ENCODE measurements at places on chromosomes 2 and 18.
A peak's percentile ranks its signal among the peaks of the same experiment; 100 is the strongest.

- no peak for DNase-seq
Measured at GRCh38 chr2:45224321-45224992, 215.2 kb upstream of the SIX2 start.

- DNase-seq, result no peak
Measured at GRCh38 chr2:137826373-137827372, 137.6 kb upstream of the HNMT start.

DNA sequence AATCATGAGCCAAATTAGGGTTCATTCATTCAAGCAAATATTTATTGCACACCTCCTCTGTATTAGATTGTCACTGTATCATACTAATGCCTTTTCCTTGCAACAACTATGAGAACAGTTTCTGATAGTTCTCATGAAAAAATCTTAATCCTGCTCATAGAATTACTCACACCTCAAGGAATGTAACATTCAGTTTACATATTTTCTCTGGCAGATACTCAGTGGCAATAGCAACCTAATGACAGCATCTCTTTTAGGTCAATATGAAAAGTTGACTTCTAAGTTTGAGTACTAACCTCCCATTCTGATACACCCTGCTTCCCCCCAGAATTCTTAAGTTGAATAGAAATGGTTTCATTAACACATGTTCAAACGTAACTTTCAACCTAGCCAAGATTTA is 132.0 kb downstream of the VWC2L start:
- DNase-seq, result no peak

DNA sequence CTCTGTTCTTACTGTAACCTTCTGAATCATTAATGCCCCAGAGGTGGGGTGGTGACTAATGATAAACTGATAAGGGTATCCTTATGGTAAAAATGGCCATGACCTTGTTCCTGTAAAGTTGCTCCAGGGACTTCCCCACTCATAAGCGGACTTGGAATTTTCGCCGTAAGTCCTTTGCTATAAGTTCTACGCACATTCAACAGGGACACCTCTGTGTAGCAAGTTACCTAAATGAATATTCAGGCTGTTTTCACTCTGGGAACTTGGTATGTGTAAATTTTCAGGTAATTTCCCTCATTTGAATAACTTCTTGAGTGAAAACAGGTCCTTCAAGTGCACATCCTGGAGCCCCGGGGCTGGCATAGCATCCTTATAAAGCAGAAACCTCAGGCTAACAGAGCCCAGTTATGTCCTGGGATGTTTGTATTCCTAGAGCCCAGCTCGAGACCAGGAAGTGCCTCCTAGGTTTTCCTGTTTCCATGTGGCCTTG is 9.4 kb upstream of the AGFG1 start:
- no peak for DNase-seq

DNA sequence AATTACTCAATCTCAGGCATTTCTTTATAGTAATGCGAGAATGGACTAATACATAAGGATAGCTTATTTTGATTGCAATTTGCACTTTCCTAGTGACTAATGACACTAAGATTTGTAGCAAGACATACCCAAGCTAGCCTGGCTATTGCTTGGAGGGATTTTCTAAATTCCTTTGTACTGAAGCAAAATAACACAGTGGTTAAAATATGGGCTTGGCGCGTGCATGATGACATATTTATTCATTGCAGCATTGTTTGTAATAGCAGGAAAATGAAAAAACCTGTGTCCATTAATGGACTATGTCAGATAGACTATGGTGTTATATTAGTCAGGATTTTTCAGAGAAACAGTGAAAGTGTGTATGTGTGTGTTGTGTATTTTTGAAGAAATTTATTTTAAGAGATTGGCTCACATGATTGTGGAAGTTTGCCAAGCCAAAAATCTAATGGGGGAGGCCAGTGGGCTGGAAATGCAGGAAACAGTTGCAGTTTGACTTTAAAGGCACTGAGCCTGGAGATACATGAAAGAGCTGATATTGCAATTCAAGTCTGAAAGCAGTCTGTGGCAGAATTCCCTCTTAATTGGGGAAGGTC is 16.7 kb upstream of the LAPTM4A start:
- DNase-seq, result no peak

GRCh38 chr2:46187112-46187618 is 110.0 kb upstream of the EPAS1 start:
- DNase-seq, result no peak

DNA sequence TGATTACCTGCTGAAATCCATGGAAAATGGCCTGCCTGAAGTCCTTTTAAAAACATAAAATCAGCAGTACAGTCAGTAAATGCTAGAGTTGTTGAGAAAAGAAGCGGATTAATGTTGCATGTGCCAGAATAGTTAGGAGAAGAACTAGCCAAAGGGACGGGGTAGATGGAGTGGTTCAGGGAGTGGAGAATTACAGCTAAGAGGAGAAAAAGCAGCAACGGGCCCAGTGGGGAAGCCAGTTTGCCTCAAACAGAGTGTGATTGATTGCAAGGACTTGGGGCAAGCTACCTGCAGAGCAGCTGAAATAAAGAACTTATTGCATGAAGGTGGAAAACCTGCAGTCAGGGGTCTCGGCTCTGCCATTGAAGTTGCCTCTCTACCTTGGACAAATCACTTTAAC is 79.1 kb downstream of the NRP2 start:
- DNase-seq, result no peak

- DNase-seq, result no peak
Measured at GRCh38 chr18:49529596-49529995, 32.3 kb upstream of the LIPG start.

DNA sequence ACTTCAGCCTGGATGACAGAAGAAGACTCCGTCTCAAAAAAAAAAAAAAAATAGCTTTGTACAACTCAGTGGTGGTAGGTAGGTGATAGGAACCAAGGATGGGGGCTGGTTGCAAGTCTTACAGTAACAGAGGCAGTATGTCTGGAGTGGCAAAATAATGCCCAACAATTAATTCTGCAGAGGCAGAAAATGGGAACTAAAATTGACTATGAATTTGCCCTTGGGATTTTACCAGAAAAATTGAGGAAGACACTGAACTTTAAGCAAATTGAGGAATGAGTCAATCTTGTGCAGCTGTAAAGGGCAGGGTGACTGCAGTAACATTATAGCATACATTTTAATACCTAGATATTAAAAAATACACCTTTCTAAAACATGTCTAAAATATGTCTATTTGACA is 292.1 kb upstream of the FBXO11 start:
- DNase-seq, result no peak

GRCh38 chr2:44545005-44545404 is 183.3 kb downstream of the CAMKMT start:
- no peak for DNase-seq

DNA sequence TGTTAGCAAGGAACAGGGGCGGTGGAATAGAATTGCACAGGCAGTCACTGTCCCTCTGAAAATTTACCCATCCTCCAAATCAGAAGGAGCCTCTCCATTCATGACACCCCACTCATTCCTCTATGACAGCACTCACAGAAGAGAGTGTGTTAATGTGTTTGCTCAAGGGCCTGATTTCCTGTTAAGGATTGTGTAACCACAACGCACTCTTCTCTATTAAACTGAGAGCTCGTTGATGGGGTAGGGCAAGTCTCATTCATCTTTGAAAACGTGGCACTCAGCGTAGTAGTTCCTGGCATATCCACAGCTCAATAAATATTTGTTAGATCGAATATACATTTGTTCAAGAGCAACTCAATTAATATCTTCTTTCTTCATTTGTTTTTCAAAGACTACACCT is 106.4 kb downstream of the VAPA start:
- DNase-seq, result no peak

DNA sequence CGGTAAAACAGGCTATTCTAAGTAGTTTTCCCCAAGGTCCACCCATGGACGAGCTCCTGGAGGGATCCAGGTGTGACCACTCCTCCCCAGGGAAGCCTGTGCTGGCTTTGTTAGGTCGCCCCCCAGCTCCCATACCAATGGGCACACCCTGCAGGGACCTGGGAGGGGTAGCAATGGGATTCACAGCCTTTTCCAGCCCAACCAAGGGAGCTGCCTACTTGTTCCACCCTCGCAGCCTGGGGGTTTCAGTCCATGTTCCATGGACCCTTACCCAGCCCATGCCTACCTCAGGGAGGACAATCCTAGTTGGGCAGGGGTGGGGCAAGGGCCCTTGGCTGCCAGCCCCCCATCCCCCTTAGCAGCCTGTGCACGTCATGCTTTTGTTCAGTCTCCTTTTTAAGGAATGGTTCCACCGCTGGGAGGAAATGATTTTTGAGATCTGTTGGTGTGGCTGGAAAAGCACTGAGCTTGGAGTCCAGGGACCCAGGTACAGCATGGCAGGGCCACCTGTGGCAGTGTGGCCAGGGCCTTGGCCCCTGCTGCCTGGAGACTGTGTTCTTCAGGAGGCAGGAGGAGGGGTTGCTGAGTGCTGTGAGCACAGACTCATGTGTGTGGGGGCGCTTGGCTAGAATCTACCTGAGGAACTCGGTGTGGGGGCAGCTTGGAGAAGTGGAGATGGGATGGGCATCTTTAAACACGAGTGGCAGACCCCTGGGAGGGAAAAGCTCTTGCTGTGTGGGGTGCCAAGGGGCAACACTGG is 166.8 kb downstream of the TWIST2 start:
- DNase-seq, result no peak

DNA sequence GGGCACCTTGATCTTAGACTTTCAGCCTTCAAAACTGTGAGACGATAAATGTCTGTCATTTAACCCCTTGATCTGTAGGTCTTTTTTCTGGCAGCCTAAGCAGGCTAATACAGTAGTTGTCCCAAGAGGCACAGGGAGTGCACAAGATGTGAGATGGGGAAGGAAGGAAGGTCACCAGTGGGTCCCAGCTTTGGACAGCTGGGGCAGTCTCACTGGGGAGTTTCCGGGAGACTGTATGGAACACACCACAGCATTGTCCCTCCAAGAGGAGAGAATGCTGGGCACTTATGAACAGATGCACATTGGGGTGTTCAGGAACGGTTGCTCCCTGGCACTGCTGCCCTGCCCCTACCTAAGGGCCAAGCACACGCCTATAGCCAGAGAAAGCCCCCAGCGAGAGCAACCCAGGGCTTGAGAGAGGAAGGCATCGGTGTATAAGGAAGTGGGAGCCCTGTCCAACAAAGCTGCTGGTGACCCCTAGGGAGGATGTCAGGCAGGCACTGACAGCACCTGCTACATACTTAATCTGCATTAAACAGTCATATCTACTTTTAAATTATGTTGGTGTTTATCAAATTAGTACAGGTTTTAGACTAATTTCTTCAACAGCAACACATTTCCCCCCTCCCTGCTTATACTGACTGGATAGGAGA is 11.6 kb upstream of the NCK2 start:
- DNase-seq, result no peak

- no peak for DNase-seq
Measured at GRCh38 chr2:118122594-118123281, 34.5 kb downstream of the INSIG2 start.

DNA sequence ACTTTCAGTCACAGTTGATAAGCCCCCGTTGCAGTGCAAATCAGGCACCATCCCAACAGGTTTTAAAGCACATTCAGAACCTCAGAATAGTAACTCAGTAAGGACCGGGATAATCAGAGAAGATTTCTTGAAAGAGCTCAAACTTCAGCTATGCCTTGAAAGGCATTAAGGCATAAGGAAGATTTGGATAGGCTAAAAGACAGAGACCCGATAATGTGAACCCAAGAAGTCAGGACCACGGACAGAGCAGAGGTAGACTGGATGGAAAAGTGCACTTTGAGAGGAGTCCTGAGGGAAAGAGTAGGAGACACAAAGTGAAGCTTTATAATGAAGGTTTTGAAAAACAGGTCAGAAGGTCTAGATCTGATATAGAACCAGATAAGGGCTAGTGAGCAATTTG is 36.9 kb upstream of the KLF7 start:
- peak; percentile 49 for DNase-seq

DNA sequence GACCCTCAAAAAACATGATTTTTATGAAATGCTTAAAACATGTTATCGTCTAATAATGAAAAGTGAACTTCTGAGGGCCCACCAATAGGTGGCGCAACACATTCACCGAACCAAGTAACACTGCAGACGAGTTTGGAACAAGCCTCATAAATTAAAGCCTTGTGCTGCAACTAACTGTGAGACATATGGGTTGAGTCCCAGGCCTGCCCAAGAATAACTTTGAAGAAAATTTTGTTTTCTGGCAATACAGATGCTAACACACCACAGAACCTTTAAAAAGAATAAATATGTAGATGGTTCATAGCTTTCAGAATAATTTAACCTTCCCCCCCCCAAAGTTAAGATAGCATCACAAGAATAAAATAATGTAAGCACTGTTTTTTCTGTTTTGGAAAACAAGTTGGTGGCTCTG is 285.9 kb downstream of the RNF144A start:
- DNase-seq, result peak; percentile 54

GRCh38 chr2:22795287-22795866 is 589.6 kb upstream of the KLHL29 start:
- no peak for DNase-seq

DNA sequence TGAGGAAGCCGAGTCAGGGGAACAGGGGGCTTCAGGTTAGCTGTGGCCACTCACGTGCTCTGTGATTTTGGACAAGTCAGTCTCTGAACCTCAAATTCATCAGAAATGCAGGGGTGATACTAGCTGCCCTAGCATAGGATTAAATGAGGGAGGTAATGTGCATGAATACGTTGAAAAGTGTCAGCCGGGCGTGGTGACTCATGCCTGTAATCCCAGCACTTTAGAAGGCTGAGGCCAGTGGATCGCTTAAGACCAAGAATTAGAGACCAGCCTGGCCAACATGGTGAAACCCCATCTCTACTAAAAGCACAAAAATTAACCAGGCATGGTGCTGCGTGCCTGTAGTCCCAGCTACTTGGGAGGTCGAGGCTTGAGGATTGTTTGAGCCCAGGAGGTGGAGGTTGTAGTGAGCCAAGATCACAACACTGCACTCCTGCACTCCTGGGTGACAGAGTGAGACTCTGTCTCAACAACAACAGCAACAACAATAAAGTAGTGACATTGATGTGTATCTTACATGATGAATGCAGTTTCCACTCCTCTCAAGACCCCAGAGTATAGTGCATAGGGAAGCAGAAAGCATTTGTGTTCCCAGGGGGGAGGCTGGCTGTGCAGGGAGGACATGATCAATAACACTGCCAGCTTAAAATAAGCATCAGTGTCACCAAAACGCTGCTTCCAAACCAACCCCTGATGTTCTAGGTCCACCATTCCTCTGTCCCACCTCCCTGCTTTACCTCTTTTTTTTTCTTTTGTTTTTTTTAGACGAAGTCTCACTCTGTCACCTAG is 68.8 kb downstream of the HNRNPLL start:
- no peak for DNase-seq

DNA sequence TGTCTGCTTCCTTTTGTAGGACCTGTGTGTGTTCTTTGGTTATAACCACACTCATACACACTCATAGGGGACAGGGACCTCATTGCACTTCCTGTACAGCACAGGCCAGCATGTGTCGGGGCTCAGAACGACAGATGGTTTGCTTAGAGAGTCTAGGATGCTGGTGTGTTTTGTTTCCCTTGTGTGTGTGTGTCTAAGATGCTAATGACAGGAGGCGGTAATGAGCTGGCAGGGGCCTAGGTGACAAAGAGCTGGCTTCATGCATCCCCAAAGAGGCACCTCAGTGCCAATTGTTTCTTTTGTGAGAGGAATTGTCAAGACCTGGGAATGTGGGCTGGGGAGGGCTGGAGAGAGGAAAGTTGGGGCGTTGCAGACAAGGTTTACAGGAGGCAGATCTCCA is 66.6 kb downstream of the CELF4 start:
- DNase-seq, result no peak

All from NT2/D1 (cell line).